ENCODE measurements at places on chromosomes 2 and 18.

DNA sequence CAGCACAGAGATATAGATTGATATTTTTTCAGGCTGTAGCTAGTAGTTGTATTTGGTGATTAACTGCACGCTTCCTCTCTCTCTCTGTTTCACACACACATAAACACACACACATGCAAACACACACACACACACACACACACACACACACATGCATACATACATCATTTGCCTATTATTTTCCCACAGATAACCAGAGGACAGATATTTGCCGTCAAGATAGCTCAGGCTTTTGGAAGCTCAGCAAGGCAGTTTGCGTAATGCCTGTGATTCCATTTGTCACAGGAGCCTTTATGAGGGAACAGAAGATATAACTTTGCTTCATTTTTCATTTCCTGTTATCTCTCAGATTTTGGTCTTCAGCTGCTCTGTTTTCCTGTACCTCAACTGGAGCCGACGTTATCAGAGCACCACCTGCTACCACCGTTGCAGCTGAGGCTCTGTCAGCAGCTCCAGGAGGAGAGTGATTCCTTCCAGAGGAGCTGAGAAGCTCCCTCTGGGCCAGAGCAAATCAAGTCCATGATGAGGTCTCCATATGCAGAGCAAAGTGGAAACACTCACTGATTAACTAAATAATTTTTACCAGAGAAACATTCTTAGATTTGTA is 341.9 kb upstream of the PIK3C3 start:
- DNase-seq, result no peak

GRCh38 chr18:21109936-21110712 is 1.5 kb downstream of the ROCK1 start:
- DNase-seq, result no peak

- no peak for DNase-seq
These were observed 12.3 kb downstream of the CROCC2 start for GRCh38 chr2:240918258-240919091.

- no peak for DNase-seq
These were observed 55.4 kb upstream of the ACYP2 start for GRCh38 chr2:54059986-54060385.

GRCh38 chr2:43075811-43076585 is 150.4 kb downstream of the ZFP36L2 start:
- no peak for DNase-seq

- DNase-seq, result no peak
These were observed 26.0 kb downstream of the SOS1 start for GRCh38 chr2:39094717-39095363.

DNA sequence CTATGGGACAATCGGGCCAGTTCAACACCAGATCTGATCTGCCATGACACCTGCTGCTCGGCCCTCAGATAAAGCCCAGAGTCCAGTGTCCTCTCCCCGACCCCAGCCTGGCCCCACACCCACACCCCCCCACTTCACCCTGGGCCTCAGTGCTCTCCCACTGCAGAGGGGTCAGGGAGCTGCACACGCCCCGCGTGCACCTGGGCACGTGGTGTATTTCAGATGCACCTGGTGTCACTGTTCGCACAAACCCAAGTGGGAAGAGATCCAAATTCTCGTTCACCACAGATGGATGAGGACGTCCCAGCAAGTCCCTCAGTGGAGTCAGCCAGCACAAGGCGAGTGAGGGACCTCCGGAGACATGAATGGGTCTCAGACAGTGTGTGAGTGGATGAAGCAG is 161.3 kb downstream of the RTP5 start:
- DNase-seq, result no peak

DNA sequence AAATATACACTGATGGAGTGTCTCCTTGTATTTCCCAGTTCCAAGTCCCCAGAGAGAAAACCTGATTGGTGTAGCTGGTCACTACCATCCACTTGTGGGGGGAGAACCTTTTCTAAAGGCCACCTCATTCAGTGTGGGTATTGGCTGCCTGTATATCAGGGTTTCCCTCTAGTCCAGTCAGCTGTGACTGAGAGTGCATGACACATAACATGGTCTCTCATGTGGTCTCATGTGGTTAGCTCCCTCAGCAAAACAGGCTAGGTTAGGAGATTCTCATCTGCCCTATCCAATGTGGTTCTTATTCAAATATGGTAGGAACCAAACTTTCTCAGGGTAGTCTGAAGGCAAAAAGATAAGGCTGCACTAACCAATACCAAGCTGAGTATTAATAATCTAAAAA is 4.1 kb upstream of the GORASP2 start:
- no peak for DNase-seq

Data from stimulated activated CD4-positive, alpha-beta T cell treated with anti-CD3 and anti-CD28 coated beads, Interleukin-4, amount 100 ng/mL, for 4 hours (primary cell).